Stimulated activated CD4-positive, alpha-beta T cell treated with anti-CD3 and anti-CD28 coated beads, Interleukin-4, amount 100 ng/mL, for 24 hours (primary cell): ENCODE measurements at places on chromosomes 6 and 20.

DNA sequence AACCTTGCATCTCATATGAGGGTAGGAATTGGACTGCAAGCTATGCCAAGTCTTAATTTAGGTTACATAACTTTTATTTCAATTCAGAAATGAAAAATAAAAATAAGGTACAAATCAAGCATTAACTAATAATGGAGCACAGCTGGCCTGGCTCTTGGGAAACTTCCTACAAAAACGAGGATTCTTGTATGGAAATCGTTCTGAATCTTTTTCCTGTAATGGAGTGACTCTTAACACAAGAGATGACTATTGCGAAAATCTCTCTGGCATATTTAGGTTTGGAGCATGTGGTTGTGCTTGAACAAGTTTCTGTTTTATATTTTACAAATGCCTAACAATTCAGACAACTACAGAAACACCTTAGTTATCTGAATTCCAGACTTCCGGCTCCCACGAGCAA, 34.0 kb upstream of the PI16 start:
- no peak for DNase-seq

DNA sequence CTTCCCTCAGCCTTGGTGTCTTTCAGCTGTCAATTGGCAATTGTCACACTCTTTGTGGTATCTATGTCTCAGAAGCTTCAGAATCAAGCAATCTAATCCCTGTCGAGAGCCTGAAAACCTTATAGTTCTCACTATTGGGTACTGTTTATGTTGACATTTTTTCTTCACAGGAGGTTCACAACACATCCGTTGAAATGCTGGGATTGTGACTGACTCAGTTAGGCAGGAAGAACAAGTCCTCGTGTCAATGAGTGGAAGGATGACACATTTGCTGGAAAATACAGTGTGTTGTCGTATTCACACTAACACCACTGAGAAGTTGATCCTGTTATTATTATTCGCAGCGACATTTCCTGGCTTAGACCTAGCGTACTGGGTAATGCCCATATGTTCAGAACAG, 163.9 kb upstream of the CITED2 start:
- DNase-seq = no peak

GRCh38 chr20:38315290-38315966, 11.5 kb downstream of the BPI start:
- DNase-seq = no peak

DNA sequence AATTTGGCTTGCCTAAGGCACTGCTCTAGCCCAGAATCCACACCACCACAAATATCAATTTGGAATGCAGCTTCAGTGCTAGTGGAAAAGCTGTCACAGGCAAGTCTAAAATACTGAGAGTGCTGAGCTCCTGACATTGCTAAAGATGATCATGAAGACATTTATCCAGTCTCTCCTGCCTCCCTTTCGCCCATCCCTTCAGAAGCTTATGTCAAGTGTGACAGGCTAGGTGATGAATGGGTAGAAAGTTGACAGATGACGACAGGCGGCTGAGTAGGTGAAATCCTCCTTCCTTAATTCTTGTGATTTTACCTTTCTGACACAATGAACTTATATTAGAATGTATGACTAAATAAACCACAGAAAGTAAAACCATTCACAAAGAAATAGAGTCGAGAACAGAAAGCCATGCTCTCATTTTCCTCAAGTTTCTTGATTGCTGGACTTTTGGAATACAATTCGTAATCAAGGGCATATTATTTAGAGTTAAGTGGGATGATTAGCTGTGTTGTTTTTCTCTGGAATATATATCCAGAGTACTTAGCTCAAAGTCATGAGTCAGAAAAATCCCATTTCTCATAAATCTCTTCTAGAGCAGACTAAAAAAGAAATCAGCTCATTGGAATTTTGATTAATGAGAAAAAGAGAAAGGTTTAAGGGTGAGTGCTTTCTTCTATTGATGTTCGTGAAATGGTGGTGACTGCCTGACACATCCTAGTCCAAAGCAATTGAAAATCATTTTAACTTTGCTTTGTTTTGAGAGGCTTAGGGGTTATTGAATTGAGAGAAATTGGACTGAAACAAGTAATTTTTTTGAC, 1228.2 kb upstream of the CITED2 start:
- no peak for DNase-seq

DNA sequence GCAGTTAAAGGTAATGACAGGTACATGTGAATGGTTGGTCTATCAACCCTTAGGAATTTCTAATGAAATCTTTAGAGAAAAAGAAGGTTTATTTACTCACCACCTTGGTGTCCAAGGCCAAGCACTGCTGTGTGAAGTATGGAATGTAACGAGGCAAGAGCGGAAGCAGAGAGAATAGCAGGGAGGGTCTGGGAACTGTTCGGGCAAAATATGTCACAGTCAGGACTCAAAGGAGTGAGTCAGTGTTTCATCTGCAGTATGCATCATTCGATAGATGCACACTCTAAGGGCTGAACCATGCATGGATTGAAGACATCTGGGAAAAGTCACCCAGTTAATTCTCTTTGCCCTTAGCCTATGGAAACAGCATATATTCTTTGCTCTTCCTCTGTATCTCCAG, 33.2 kb downstream of the ADGRF5 start:
- DNase-seq = no peak

DNA sequence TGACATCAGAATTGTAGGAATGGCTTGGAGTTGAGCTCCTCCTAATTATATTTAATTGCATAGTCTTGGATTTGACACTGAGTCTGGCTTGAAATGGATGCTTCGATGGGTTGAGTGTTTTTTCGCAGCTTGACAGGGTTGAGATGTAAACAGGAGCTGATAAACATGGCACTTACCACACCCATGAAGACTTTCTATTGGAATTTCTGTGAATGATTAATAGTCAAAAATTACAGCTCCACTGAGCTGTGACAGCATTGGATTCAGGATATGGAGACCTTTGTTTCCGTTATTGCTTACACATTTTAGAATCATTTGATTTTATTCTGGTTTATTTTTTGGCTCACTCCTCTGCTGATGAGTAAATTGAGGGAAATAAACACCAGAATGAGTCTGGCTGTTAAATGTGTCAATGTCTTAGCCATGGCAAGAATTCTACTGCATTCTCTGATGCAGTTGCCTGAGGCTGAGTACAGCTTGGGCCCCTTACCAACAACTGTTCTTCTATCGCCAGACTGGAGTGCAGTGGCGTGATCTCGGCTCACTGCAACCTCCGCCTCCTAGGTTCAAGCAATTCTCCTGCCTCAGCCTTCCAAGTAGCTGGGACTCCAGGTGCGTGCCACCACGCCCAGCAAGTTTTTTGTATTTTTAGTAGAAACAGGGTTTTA, 128.1 kb upstream of the DOK5 start:
- no peak for DNase-seq

GRCh38 chr6:83429857-83430610, 817 bp downstream of the ME1 start:
- DNase-seq = no peak

DNA sequence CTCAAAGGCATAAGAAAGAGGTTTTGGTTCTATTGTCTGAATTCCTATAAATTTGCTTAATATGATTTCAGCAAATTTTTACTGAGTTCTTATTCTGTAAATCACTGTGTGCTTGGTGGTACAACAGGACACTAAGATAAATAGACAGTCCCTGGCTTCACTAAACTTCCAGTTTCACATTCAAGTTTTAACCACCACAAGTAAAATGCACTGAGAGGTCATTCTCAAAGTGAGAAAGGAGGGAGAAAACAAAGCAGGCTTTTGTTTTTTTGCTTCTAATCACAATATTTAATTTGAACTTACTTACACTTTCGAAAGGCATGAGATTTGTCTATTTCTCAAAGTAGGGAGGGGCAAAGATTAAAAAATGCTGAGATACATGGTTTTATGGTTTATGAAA, 445.7 kb downstream of the CDC5L start:
- DNase-seq = no peak

- DNase-seq = no peak
Measured at GRCh38 chr6:3612341-3613041, 139.0 kb downstream of the PXDC1 start.

- DNase-seq = no peak
Measured at GRCh38 chr6:112480553-112480952, 133.4 kb downstream of the RFPL4B start.

DNA sequence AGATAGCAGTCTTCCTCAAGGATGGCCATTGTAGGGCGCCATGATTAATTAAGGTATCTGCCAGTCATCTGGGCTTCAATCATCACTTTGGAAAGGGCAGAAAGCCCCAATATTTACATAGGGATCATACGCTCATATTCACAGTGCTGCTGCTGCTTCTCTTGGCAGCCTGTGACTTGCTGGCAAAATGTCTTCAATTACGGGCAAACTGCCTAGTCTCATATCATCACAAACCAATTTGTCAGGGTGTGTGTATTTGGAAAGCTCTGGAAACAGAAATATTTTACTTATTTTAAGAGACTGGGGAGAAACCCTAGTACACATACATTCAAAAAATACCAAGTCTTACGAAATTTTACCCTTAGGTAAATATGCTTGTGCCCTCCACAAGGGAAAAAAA, 77.6 kb downstream of the SAMD5 start:
- no peak for DNase-seq

- DNase-seq = no peak
Measured at GRCh38 chr6:50986319-50986718, 167.6 kb downstream of the TFAP2B start.

DNA sequence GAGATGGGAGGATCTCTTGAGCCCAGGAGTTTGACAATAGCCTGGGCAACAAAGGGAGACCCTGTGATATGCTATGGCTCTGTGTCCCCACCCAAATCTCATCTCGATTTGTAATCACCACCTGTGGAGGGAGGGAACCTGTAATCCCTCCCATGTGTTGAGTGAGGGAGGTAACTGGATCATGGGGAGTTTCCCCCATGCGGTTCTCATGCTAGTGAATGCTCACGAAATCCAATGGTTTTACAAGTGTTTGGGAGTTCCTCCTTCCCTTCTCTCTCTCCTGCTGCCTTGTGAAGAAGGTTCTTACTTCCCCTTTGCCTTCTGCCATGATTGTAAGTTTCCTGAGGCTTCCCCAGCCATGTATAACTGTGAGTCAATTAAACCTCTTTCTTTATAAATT, 3.4 kb downstream of the NUDT3 start:
- no peak for DNase-seq

- DNase-seq = no peak
Measured at GRCh38 chr6:116858060-116858459, 19.0 kb upstream of the RFX6 start.

DNA sequence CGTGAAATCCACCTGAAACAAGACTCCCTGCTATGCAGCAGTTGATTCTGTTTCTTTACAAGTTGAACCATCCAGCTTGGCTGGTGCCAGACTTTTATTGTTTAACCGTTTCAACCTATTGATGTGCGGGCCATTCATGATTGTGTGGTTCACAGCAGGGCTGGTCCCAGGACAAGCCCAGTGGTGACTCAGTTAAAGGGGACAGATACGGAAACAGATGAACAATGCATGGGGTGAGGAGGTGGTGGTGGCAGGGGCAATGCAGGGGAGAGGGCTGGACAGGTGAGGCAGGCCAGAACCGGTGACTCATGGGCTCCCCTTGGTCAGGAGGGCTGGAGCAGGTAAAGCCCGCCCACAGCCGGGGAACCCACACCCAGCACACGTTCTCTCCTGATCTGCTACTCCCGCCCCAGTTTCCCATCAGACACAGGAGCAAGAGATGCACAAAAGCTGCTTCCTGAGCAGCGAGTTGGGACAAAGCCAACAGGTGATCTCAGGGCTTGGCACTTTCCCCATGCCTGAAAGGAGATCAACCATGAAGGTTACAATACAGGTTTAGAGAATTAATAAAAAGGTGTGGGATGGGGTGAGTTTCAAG, 232.2 kb downstream of the LY86 start:
- no peak for DNase-seq
